ENCODE measurements at places on chromosomes 3 and 15.

- no peak for DNase-seq
Observed at GRCh38 chr3:136576279-136577009, 175.7 kb downstream of the STAG1 start.

DNA sequence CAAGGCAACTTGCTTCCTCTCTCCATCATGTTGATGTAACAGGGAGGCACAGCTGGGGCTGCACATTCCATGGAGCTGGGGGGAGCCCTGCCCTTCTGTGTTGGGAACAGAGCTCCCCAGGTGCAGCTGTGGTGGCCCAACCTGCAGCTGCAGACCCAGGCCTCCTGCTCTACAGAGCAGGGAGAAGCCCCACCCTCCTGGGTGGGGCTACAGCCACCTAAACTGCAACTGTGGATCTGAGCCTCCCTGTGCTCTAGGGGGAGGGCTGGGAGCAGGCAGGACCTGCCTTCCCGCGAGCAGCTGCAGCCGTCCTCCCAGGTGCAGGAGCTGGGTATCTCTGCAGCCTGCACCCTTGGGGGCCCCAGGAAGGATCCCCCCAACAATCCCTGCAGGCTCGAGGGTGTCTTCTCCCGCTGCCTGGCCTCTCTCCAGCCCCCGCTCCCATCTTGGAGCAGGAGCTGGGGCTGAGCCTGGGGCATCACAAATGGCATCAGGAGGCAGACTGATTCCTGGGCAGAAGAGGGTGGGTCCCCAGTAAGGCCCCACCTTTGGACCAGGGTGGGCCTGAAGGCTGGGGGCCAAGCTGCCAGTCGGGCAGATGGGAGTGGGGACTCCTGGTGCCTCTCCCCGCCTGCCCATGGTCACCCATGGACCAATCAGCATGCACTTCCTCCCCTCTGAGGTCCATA is 7.4 kb downstream of the LRRC58 start:
- no peak for DNase-seq

DNA sequence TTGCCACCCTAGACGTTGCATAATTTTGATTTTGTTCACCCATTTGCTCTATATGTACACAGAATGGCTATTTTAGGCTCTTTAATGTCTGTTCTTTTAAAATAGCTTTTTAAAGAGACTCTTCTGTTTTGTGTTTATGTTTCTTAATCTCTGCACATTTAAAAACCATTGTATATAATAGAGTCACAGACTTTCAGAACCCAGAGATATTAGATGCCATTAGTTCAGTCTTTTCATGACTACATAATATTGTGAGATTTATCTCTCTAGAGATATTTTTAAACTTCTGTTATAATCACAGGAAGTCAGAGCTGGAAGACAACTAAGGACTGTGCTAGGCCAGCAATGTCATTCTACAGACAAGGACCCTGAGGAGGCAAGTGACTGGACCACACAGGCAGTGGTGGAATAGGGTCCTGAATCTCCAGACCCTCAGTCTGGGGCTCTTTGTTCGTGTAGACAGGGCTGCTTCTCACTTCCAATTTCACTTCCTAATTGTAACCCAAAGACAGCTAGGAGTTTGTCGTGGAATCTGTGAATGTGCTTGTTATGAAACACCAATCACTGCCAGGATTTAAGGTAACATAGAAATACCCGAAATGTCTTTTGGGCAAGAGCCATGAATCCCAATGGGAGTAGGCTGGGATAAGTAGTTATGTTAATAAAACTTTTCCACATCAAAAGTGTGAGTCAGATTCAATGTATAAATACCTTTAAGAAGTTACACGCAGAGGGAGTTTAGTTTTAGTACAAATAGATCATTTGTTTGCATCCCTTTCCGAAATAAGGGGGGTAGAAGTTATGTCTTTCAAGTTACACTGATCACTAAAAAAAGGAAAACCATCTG is 165.2 kb upstream of the ROPN1 start:
- DNase-seq, result no peak

DNA sequence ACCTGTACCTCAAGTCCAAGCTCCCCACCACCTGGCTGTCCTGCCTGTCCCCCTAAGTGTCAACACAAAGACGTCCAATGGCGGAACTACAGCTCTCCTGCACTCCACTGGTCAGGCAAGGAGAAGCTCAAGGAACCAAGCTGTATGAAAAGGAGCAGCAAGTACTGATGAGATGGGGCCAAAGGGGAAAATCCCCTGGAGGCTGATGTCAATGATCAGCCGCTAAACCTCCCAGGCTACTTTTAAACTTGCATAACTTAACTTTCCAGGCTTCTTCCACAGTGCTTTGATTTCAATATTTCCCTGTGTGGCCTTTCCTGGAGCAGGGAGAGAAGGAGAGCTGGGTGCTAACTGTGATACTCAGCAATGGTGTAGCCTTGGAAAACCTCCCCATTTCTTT is 35.0 kb downstream of the TM4SF4 start:
- DNase-seq, result no peak

- DNase-seq, result peak; percentile 7
Observed at GRCh38 chr3:59809016-59809415, 759.2 kb upstream of the CFAP20DC start.

- no peak for DNase-seq
Observed at GRCh38 chr15:74779162-74779648, 2.7 kb upstream of the CSK start.

GRCh38 chr15:75590239-75590638 is 11.1 kb upstream of the PTPN9 start:
- no peak for DNase-seq

DNA sequence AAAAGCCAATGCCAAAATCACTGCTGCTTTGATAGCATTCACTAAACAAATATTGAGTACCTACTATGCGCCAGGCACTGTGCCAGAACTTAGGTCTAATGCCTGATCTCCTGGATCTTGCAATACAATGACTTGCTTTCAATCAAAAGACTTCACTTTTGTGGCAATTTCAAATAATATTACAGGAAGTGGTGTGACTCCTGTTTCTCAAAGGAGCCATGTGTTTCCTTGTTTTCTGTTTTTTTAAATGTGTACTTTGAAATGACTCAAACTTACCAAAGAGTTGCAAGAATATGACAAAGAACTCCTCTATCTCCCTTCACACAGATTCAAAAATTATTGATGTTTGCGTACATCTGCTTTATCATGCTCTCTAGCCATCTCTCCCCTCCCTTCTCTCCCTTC is 18.3 kb downstream of the OSBPL10 start:
- no peak for DNase-seq

GRCh38 chr3:171960159-171960558 is 79.2 kb upstream of the FNDC3B start:
- no peak for DNase-seq

GRCh38 chr3:100463002-100463401 is 29.4 kb upstream of the TMEM45A start:
- DNase-seq, result peak; percentile 74

DNA sequence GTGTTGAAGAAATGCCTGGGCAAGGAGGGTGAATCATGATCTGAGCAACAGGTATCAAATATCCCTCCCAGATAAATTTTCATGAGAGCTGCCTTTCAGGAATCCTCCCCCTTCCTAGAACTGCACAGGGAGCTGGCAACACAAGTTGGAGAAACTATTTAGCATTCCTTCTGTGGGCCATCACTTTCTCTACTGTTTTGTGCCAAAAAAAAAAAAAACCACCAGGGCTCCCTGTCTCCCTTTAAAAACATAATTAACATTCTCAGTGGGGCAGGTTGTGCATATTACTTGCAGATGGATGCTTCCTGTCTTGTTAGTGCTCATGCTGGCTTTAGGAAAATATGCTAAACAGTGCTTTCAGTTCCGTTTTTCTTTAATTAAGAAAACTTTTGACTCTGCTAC is 234.9 kb upstream of the LMCD1 start:
- no peak for DNase-seq

GRCh38 chr3:177448987-177449359 is 251.7 kb upstream of the TBL1XR1 start:
- DNase-seq, result no peak

GRCh38 chr3:77147836-77148578 is 108.1 kb downstream of the ROBO2 start:
- no peak for DNase-seq

DNA sequence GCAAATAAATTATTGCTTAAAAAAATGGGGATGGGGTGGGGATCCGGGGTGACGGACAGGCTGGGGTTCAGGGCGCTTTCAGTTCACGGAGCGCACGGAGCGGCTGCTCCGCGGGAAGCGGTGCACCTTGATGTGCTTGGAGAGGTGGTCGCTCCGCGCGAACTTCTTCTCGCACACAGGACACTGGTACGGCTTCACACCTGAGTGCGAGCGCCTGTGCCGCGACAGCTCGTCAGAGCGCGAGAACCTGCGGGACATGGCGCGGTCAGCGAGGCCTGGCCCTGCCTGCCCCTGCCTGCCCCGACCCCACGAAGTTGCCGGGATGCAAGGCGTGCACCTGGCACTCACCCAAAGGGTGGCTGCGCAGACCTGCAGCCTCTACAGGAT is 13.6 kb downstream of the KLF15 start:
- no peak for DNase-seq

GRCh38 chr15:77836906-77837648 is 204.4 kb upstream of the LINGO1 start:
- DNase-seq, result no peak

DNA sequence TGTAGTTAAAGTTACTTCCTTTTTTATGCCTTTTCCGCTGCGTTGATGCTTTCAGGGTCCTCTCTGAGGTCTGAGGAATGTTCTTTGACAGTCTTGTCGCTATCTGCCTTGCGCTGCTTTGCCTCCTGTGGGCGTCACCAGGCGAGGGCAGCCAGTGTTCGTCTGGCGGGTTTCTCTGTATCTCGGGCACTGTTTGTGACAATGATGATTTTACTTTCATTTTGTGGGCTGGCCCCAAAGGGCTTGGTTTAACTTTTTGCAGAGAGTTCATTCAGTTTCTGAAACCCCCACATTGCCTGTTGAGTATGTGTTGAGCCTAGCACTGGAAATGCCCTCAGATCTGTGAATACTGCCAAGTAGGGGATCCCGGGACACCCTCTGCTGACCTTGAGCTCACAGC is 24.6 kb upstream of the SACM1L start:
- no peak for DNase-seq

DNA sequence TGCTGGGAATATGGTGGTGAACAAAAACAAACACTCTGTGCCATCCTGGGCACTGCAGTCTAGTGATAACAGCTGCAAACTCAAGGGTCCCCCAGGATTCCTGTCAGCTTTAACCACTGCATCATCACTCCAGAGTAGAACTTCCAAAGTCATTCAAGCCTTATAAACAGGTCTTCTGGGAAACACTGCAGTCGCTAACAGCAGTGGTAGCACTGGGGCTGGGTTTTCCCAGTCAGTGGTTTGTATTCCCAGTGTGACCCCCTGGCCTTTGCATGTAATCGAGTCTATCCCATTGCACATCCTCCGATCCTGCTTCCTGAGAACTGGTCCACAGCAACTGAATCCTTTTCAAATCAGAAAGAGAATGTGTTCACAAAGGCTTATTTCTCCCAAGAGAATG is 623.5 kb downstream of the EDEM1 start:
- DNase-seq, result peak; percentile 21

GRCh38 chr3:11574981-11575669 is 68.6 kb downstream of the VGLL4 start:
- DNase-seq, result no peak

DNA sequence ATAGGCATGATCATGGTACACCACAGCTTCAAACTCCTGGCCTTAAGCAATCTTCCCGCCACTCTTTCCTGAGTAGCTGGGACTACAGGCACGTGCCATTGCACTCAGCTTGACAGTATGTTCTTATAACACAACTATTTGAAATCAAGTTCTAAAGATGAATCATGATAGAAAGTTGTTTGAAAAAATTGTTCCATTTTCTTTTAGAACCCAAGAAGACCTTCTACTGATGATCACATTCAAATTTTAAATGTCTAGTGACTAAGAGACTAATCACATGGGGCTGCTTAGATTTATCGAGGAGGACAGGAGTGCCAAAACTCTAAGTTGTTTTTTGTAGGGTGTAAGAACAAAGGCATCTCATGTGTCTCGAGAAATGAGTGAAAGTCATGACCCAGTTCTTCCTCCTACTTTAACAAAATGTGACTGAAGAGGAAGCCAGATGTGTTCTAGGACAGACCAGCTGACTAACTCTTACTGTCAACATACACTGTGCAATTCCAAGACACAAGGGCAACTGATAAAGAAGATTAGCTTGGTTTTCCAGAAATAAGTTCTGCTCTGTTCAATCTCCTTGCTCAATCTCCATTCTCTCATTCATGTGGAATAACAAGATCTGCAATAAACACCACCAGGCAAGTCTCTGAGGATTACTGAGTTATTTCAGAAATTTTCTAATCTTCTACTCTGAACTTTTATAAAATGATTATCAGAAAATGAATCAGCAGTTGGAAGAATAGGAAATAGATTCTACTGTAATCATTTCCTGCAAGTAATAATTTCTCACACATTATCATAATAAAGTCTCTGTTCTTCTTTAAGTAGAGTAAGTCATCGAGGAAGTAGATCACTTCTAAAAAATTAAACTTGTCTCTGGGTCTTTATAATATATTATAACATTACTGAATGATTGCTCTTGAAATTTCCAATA is 122.6 kb upstream of the CCNL1 start:
- DNase-seq, result no peak

DNA sequence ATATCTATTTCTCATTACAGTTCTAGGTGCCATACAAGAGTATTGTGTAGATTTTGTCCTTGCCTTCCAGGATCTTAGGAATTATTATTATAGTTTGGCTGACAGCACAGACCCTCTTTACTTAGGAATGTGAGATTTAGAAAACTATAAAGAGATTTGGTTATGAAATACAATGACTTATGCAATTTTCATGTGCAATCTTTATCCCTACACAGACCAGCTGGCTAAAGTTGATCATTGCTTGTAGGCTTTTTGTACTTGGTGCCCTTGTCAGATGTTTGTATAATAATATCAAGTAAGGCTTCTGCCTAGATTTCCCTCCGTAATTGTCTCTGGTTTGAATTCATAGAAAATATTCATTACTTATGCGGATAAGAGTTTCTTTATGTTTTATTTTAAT is 174.5 kb upstream of the GAP43 start:
- no peak for DNase-seq

DNA sequence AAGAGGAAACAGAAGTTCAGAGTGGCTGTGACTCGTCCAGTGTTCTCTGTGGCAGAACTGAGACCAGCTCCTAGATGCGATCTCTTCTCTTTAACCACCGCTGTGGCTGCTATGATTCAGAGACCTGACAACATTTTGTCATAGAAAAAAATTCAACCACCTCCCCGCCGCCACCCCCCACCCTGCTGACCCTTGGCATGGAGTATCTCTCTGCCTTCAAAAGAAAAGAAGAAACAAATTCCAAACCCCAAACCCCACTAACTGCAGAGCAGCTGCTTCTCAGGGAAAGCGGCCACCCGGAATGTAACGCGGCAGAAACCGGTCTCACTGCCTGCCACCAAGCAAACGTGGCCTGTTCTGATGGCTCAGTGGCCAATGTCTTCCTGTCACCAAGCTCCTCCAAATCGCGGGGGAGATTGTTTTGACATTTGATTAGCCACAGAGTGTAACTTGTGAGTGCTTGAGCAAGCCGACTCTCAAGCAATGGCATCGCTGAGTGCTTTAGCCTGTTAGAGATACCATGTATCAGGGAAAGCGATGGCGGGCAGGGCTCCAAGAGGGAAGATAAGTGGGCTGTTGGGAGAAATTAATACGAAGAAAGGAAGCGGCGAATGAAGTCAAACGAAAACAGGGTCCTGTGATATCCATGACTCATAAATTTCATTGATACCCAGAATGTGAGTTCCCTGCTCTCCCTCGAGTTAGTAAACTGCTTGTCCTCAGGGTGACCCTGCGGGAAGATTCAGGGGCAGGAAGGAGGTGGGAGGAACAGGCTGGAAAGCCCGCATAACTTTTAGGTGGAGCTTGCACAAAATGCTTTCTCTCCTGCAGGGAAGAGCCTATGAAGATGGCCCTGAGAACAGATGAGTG is 44.8 kb upstream of the TLE3 start:
- peak; percentile 43 for DNase-seq

- no peak for DNase-seq
Observed at GRCh38 chr3:72054976-72055375, 270.0 kb upstream of the PROK2 start.
